Mesangial cell (primary cell): ENCODE measurements at places on chromosomes 16 and 17. TPM values are rescaled to one million over a fixed set of nuclear protein-coding genes. Genes with fewer than 3 reads are reported as not detected.

The GLTPD2 gene
- 0.49 TPM in 1 of 2 replicates, not detected in the other for total RNA-seq

The BLTP2 gene
- 88.4 and 115 TPM in 2 replicates for total RNA-seq

The G6PC1 gene
- not detected in 2 replicates for total RNA-seq

The ACSM5 gene
- 1.0 and 1.3 TPM in 2 replicates for total RNA-seq

The QPRT gene
- 124 and 265 TPM in 2 replicates for total RNA-seq

The PDPK1 gene
- 16.6 and 18.9 TPM in 2 replicates for total RNA-seq

The SAMD14 gene
- total RNA-seq: 5.9 and 10.9 TPM in 2 replicates

The CEP131 gene
- 14.5 and 17.8 TPM in 2 replicates for total RNA-seq

The KCNJ18 gene
- total RNA-seq: not detected in 2 replicates

The CTRB1 gene
- total RNA-seq: not detected in 2 replicates

The ANKRD40CL gene
- total RNA-seq: not detected in 2 replicates

The C16orf95 gene
- 2.1 and 5.6 TPM in 2 replicates for total RNA-seq

The SARM1 gene
- 5.4 and 10.8 TPM in 2 replicates for total RNA-seq

The TBC1D3L gene
- 3.9 TPM in 1 of 2 replicates, not detected in the other for total RNA-seq

The ADORA2B gene
- 6.3 and 16.3 TPM in 2 replicates for total RNA-seq

The NRN1L gene
- 1.5 TPM in 1 of 2 replicates, not detected in the other for total RNA-seq

The DPEP2 gene
- not detected in 2 replicates for total RNA-seq

The SOX9 gene
- 13.8 and 14.3 TPM in 2 replicates for total RNA-seq

The THAP11 gene
- total RNA-seq: 39.8 and 43.0 TPM in 2 replicates

The CD300H gene
- not detected in 2 replicates for total RNA-seq

The CES1 gene
- total RNA-seq: 0.16 and 0.25 TPM in 2 replicates
